ENCODE measurements at places on chromosomes 6 and 20.

GRCh38 chr20:32507998-32508774, 76.9 kb downstream of the NOL4L start:
- DNase-seq = no peak

- no peak for DNase-seq
Measured at GRCh38 chr20:1334370-1334731, 5.4 kb upstream of the SDCBP2 start.

- no peak for DNase-seq
Measured at GRCh38 chr20:40506537-40506939, 182.5 kb downstream of the MAFB start.

GRCh38 chr6:48610846-48611245, 499.8 kb upstream of the PTCHD4 start:
- DNase-seq = no peak

DNA sequence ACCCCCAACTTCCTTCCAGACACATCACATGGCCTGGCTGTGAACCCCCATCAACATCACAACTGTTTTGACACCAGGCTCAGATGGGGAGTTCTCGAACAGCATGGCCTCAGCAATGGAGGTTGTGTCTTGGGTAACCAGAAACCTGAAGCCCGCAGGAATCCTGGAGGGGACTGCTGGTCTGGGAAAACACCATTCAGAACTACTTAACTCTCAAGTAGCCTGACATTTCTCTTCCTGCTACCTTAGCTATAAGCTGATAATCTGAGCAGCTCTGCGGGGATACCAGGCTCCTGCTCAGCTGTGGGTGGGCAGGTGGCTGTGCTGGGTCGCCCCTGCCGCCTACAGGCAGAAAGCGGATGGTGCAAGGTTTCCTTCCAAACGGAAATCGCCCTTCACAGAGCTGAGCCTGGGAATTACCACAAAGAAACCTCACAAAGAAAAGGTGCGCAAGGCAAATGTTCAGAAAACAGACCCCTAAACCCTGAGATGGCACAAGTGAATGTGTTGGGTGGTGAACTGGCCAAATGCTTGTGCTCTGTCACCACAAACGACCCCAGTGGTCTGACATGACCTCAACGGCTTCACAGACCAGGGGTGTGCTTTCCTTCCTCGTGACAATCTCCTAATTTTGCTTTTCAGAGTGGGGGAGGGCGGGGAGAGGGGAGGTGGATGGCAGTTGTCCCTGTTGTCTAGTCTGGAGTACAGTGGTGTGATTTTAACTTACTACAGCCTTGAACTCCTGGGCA, 29.5 kb downstream of the SNX5 start:
- no peak for DNase-seq

DNA sequence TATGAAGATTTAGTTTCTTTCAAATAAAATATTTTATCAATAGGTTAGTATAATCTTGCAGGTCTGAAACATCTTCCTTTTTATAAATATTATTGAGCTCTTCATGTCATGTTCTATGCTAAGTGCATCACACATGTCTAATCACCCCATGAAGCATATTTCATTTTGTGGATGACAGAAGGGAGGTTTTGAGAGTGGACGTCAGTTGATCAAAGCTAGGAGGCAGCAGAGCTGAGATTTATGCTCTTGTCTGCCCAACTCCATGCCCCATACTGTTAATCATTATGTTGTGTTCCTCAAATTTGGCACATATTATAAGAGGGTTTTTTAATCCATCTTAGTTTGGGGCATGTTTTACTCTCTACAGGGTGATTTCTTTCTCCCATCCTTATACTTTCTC, 22.7 kb downstream of the DSE start:
- no peak for DNase-seq

- no peak for DNase-seq
Measured at GRCh38 chr6:10415617-10416480, 975 bp upstream of the TFAP2A start.

DNA sequence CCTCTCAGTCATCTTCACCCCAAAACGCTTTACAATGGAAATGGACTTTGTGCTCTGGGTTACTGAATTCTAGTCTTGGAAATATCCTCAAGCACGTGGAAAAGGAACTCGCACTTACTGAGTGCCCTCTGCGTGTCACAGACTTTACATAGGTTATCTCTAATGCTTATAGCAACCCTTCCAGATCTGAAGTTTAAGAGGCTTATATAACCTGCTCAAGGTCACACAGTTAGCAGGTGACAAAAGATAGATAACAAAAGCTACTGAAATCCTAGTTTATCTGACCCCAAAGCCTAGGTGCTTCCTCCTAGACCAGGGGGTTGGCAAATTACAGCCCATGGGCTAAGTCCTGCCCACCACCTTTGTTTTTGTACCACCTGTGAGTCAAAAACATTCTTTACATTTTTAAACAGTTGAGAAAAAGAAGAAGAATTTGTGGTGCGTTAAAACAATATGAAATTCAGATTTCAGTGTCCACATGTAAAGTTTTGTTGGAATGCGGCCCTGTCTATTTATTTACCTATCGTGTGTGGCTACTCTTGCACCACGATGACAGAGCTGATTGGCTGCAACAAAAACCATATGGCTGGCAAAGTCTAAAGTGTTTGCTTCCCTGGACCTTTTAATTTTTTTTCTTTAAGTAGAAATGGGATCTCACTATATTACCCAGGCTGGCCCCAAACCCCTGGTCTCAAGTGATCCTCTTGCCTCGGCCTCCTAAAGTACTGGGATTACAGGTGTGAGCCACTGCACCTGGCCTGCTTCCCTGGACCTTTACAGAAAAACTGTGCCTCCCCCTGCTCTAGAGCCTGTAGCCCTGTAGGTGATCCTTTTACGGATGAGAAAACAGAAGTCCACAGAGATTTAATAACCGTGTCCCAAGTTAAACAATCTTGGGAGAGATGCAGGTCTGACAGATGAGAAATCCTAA, 110.2 kb upstream of the RREB1 start:
- no peak for DNase-seq

DNA sequence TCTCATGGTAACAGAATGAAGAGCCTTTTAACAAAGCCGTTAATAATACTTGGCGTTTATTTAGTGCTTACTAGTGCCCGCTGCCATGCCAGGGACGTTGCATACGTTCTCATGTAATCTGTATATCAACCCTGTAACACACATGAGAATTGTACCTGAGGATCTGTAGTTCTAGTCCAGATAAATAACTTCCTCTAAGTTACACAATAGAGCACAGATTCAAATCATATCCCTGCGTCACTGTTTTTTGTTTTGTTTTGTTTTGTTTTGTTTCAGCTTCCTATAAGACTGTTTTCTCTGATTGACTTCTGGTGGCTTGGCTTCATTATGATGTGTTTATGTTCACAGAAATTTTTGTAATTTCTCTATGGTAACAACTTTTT, 553 bp downstream of the ZSCAN16 start:
- DNase-seq = no peak

GRCh38 chr20:16171180-16171579, 402.1 kb downstream of the KIF16B start:
- no peak for DNase-seq
